ENCODE measurements at places on chromosomes 12 and 14.

- DNase-seq, result no peak
Measured at GRCh38 chr12:105600911-105601545, 270.5 kb downstream of the C12orf75 start.

DNA sequence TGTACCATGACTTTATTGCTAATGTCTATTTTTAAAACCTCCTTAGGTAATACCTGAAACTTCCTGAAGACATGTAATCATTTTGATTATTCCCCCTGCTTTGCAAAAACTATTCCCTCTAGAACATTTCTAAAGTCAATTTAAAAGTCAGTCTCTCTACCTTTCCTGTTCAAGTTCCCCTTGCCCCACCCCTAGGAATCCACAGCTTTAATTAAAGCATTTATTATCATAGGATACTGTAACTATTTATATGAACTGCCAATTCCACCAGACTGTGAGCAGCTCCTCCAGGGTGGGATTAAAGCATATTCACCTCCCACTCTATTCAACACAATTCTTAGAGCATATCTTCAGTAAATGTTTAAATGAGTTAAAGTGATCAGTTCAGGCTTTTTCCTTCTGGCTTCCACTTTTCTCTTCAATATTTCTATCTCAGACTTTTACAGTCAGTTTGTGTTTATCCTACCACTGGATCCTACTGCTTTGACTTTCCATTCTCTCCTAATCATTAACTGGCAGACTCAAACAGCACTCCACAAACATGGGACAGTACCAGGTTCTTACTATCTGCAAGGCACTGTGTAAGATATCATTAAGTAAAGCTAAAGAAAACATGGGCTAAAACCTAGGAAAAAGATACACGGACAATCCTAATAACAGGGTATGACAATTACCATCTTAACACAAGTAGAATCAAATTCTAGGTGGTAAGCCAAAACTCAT lies 39.1 kb downstream of the PTPN21 start:
- DNase-seq, result no peak

DNA sequence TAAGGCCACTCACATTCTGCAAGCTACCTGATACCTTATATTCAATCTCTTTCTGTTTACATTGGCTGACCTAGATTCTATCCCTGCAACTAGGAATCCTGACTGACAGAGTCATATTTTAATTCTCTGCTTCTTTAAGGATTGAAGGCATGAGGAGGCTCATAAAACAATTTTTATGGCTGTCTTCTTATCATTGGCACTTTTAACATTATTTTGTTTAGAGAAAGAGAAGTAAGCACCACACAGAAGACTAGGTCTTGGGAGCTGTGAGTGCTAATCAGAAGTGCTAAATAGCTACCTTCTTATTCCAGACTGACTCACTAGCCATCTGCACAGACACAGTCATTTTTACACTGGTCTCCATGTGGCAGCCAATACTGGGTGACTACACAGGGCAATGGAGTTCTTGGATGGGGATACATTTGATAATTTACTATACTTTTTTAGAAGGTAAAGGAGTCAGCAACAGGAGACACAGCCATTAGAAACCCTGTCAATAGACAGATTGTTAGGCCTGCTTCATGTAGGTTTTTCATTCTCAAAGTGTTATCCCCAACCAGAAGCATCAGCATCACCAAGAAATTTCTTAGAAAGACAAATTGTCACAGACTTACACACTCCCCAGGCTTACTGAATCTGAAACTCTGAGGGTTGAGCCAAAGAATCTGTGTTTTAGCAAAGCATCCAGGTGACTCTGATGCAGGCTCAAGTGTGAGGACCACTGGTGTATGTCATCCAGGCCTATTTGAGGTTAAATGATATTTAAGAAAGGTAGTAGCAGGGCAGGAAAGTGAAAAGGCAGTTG lies 214.1 kb downstream of the DUSP6 start:
- no peak for DNase-seq

DNA sequence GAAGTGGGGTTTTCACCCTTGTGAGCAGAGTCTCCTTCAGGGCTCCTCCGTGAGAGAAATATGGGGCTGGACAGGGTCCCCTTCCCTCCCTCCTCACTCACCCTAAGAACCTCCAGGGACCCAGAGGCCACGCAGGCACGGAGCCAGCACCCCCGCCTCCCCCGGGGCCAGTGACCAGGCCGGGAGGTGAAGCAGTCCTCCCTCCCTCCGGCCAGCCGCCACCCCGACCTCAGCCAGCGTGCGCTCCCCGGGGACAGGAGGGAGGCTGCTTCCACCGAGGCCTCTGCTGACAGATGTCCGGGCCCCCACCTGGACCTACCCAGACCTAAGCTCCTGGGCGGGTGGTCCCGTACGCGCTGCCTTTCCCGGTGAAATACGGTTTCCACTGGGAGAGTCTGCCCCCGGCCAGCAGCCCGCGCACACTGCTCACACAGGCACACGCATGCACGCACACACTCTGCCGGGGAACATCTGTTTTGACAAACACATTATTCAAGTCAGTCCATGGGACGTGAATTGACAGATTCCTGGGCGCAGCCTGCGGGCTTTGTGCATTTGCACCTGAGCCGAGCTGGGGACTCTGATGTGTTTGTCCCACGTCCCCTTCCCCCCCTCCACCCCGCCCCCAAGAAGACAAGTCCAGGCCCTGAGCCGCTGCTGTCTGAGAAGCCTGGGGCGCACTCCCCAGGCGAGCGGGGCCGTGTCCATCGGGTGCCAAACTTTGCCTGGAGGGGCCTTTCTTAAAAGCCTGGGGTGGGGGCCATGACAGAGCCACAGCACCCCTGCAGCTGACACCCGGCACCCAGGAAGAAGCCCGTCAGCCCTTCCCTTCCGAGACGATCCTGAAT lies 725 bp downstream of the RIMBP2 start:
- DNase-seq, result no peak

DNA sequence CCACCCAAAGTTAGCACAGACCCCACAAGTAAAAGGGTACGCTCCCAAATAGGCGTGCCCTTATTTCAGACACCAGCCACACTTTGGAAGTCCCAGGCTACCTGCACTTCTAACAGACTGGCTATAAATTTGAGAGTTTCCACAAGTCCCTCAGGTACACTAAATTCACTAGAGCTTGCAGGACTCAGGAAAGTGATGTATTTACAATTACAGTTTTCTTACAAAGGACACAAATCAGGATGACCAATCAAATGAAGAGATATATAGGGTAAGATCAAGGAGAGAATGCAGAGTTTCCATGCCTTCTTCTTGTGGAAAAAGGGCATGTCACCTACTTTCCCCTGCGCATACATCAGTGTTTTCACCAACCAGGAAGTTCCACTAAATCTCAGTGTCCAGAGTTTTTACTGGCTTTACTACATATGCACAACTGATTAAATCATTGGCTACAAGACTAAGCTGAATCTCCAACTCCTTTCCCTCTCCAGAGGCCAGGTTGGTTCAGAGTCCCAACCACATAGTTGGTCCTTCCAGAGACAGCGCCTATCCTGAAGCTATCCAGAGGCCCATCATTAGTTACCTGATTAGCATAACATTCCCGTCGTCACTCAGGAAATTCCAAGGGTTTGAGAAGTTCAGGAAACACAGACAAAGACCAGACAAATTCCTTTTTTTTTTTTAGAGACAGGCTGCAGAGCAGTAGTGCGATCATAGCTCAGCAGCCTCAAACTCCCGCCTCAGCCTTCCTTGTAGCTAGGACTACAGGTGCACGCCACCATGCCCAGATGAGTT lies 84.2 kb downstream of the DENND5B start:
- DNase-seq, result peak; percentile 68

DNA sequence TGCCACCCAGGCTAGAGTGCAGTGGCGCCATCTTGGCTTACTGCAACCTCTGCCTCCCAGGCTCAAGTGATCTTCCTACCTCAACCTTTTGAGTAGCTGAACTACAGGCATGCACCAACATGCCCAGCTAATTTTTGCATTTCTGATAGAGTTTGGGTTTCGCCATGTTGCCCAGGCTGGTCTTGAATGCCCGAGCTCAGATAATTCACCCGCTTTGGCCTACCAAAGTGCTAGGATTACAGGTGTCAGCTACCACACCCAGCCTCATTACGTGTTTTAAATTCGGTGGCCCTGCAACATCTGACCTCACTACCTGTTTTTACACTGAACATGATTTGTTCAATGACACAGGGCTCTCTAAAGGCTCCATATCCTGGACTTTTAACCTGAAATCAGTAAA lies 22.9 kb upstream of the RDH16 start:
- DNase-seq, result no peak

DNA sequence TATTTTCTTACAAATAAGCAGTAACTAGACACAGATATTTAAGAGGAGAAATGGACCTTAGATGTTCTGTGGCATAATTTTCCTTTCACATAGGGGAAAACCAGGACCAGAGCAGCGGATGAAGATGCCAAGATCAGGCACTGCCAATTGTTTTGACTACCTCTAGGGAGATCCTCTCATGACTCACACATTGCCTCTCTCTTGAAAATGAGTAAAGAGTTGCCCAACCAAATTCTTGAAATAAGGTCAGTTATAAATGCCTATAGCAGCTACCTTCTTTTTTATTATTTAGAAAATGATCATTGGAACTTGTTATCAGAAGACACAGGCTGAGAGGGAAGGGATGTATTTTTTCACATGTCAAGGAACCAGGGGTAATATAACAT lies 263.4 kb upstream of the PLEKHG7 start:
- no peak for DNase-seq

DNA sequence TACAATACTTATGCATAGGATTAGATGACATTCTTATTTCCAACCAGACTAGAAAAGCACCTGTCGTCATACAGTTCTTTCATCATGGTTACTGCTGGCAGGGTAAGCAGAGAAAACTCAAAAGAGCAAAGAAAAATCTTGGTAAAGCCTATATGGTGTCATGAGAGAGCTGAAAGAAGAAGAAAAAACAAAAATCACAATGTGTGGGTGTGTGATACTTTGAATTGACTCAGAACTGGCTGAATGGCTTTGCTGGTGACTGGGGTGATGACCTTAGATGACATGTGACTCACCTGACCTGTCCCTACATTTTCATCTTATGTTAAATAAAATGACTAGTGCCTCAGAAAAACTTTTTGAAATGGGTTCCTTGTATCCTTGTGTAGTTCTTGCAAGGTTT lies 278.1 kb upstream of the LMO3 start:
- no peak for DNase-seq

- DNase-seq, result no peak
Measured at GRCh38 chr12:40614923-40615322, 77.3 kb upstream of the CNTN1 start.

All from SW 1271 (cell line).